ENCODE measurements at places on chromosomes 3 and 15.

DNA sequence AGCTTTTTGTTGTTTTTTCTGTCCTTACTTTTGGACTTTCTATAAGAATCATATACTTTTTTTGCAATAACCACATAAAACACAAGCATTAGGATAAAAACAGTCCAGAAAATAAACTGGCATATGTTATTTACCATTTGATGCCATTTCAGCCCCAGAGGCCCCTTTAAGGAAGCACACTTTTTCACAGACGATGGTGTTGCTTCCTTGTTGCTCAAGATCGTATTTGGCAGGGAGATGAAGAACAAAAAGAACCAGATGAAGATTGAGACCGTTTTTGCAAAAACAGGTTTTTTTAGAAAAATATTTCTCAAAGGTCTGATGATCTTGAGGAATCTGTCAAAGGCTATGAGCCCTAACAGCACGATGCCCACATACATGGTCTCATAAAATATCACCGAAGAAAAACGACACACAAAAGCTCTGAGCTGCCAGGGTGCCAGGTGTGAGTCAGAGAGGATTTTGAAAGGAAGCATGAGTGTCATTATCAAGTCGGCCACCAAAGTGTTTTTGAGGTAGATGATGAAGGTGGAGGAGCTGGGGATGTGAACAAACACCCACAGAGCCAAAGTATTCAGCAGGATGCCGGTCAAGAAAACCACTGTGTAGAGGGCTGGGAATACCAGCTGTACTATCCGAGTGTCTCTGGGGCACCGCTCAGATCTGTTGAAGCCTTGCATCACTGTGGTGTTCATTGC is 902 bp downstream of the P2RY13 start:
- peak; percentile 26 for DNase-seq

- peak; percentile 36 for DNase-seq
Measured at GRCh38 chr3:172749230-172749965, 1.1 kb upstream of the ECT2 start.

- no peak for DNase-seq
Measured at GRCh38 chr3:56253941-56254665, 214.2 kb downstream of the ERC2 start.

GRCh38 chr3:116453666-116454346 is 8.5 kb upstream of the LSAMP start:
- DNase-seq, result no peak

GRCh38 chr3:33420966-33421365 is 19.2 kb downstream of the UBP1 start:
- no peak for DNase-seq

GRCh38 chr3:18782191-18782590 is 357.1 kb upstream of the SATB1 start:
- no peak for DNase-seq

DNA sequence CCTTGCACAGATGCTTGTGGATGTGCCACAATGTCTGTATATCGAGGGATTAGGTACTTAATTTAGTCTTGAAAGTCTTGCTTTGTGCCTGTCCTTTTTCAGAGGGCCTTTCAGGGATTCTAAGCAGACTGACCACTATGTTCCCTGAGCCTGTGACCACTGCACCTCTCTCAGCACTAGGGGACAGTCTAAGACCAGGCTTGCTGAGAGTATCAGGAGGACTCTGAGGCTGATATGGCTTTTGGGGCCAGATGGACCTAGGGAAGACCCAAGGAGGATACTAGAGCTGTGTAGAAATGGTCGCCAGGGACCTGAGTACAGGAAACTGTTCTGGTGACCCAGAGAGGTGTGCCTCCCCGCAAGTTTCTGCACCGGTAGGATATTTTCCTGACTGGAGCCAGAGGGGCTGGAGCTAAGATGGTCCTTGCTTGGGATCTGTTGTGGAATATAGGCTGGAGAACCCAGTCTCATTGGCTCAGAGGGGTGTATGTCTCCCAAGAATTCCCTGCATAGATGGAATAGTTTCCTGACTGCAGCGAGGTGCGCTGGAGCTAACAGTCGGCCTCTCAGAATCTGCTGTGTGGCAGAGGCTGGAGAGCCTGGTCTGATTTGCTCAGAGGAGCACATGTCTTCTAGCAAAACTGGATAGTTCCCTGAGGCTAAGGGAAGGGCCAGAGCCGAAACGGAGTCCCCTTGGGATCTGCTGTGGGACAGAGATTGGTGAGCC is 213.2 kb upstream of the DCBLD2 start:
- DNase-seq, result no peak

DNA sequence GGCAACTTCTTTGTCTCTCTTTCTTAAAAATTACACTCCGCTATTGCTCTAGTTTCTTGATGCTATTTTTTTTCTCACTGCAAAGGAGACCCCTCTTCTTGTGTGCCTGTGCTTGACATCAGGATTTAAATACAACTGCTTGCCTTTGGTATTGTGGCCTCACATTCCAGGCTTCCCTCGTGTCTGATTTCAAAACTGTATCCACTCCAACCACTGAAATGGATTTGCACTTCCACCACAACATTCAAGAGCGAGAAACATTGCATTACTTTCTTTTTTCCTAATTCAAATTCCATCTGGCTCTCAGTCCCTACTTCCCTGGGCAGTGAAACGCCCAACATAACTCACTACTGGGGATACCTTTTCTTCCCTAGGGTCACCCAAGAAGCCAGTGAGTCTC is 50.4 kb upstream of the PXYLP1 start:
- no peak for DNase-seq

- DNase-seq, result no peak
Measured at GRCh38 chr3:143605233-143605950, 242.9 kb downstream of the SLC9A9 start.

DNA sequence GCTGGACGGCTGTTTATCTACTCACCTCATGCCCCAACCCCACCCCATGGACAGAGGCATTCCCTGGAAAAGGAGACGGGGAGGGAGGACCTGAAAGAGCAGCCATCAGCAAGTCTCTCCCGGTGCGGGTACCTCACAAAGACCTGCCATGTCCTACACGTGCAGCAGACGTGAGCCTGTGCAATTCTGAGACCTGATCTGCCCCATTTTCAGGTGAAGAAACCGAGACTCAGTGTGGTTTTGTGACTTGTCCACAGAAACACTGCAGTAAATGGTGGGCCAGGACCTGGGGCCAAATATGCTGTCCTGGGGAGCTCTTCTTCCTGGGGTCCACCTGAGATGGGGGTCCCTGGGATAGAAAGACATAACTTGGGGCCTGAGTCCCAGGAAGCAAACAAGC is 137.0 kb upstream of the LINGO1 start:
- no peak for DNase-seq

DNA sequence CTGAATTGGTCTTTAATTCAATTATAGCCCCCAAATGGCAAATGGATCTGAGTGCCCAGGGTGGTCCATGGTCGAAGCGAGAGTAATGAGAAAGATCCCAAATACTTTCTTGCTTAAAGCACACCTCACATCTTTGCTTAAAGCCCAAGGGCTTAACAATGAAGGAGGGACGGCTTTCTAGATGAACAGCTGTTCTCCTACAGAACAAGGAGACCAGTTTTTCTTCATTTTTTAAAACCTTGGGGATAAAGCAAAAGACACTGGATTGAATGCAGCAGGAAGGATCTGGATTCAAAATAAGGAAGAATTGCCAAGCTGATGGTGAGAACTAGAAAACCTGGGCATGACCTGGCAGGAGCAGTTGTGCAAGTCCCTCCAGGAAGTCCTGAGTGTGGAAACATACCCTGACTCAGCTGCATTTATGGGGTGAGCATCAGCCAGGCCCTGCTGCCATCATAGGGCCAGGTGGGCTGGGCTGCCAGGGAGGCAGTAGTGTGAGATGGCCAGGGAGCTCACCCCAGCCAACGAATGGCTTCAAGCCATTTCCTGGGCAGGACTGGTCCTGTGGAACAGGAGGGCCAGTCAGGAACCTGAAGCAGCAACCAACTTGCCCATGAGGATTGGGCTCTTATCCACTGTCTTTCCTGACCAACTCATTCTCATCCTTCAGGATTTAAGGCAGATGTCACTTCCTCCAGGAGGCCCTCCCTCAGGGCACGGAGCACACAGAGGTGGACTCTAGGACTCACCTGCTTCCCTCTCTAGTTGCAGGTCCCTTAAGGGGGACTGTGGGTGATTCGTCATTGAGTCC is 18.4 kb upstream of the RHCG start:
- no peak for DNase-seq

DNA sequence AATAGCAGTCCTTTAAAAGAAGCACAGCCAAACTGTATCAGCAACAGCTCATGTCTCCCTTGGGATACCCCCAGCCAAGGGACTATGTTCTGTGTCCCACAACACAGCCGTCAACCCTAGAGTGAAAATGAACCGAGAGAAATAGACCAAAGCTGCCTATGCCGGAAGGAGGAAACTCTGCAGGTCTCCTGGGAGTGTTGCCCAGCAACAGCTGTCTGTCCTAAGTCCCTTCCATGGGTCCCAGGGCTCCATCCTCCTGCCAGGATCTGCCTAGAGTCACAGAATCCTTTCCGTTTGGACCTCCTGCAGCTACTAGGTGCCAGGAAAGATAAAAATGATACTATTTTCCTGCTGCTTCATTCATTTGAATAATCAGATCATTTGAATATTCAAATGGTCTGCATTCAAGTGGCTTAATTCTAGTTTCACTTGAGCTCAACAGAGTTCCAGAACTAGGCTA is 53.1 kb downstream of the TRANK1 start:
- DNase-seq, result no peak

DNA sequence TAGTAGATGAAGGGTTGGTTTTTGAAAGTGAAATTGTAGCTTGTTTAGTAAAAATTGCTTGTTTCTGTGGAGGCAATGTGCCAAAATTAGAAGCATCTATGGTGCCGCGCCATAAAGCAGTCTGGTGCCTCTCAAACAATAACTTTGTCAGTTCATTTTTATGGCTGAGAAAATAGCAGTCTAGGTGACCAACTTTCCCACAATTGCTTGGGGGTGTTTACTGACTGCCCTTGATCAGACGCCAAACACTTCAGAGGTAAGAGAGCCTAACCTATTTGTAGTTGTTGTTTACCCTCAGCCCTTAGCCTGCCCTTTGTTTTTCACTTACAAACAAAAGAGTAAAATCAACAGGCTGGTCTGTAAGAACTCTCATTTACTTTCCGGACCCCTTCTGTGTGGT is 174.5 kb downstream of the FNDC3B start:
- DNase-seq, result no peak

DNA sequence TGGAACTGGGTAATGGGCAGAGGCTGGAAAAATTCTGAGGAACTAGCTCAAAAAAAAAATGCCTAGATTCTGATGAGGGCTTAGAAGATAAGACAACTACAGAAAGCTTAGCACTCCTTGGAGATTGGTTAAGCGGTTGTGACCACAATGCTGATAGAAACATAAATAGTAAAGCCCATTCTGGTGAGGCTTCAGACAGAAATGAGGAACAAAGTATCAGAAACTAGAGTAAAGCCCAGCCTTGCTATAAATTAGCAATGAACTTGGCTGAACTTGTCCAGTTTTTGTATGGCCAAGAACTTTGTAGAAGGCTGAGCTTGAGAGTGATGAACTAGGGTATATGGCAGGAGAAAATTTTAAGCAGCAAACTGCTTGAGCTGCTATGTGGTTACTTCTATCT is 25.4 kb downstream of the GOLGB1 start:
- no peak for DNase-seq

Data from urothelium cell line (cell line).